ENCODE measurements at places on chromosomes 13 and 19.

DNA sequence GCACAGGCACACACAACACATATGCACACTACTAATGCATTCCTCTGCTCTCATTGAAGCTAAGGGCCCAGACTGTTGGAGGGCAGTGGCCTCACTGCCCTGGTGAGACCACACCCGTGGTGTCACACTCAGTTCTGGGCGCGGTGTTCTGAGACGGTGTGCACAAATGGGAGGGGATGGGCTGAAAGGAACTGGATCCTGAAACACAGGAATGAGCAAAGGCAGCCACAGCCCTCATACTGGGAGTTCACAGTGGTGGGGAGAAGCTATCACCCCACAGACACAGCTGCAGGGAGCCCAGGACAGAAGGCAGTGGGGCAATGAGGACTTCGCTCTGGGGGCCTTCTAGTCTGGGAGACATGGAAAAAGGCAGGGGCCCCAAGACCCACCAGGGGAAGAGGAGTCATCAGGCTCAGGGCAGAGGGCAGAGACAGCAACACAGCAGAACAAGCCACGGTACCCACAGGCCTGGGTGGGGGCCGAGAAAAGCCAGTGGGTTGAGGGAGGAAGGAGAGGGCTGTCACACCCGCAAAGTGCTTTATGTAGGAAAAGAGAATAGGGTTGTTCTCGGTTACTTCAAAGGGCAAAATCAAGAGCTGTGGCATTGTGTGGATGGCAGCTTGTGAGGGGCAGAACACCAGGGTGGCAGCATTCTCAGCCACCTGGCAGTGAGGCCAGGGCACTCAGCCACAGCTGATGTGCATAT, 75.4 kb upstream of the GPR183 start:
- DNase-seq = peak; percentile 45

GRCh38 chr19:1128106-1128505, 24.3 kb downstream of the GPX4 start:
- DNase-seq = peak; percentile 18

- no peak for DNase-seq
Observed at GRCh38 chr19:50889638-50890037, 16.4 kb downstream of the KLK2 start.

DNA sequence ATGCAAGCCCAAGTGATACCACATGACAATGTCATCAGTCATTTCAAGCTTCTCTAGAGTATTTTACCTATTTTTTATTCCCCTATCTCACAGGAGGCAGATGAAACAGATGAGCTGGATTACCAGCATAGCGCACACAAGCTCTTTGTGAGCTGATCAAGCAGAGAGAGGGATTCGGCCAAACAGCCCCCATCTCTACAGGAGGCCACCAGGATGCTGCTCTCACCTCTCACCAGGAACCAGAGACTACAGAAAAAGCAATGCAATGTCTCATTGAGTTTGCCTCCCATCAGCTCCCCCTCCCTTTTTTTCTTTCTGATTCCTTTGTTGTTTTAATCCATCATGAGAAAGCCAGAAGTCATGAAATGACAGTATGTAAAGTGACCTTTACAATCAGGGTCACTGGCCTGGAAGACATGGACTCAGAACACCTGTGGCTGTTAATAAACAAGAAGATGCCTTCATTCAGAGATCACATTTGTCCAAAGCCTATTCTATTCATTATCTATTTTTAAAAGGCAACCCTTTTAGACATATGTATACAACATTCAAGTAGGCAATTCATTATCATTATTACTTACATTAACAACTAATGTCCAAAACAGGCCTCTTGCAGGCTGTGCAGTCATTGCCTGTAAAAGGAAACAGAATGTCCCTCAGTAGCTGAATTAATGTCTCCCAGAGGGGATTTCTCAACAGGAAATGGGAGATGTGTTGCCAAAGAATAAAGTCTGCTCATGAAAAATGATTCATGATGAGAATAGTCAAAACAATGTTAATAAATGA, 656.6 kb downstream of the TBC1D4 start:
- DNase-seq = no peak

GRCh38 chr13:39012608-39013007, 22.0 kb upstream of the STOML3 start:
- DNase-seq = no peak

- DNase-seq = no peak
Observed at GRCh38 chr19:23539499-23539898, 144.2 kb upstream of the ZNF91 start.

DNA sequence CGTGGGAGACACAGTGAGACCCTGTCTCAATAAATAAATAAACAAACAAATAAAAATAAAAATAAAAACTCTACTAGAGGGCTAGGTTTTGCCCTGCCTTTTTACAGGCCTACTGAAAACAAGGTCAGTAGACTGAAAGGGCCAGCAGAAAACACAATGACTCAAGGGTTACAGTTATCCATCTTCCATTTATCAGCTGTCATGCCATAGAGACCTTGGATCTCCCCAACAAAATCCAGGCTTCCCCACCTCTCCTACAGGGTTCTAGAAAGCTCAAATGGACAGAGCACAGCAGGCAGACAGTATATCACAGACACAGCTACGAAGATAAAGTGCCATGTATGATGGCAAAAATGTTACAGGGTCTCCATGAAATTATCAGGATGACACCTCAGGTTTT, 54.4 kb downstream of the FOXO1 start:
- no peak for DNase-seq

DNA sequence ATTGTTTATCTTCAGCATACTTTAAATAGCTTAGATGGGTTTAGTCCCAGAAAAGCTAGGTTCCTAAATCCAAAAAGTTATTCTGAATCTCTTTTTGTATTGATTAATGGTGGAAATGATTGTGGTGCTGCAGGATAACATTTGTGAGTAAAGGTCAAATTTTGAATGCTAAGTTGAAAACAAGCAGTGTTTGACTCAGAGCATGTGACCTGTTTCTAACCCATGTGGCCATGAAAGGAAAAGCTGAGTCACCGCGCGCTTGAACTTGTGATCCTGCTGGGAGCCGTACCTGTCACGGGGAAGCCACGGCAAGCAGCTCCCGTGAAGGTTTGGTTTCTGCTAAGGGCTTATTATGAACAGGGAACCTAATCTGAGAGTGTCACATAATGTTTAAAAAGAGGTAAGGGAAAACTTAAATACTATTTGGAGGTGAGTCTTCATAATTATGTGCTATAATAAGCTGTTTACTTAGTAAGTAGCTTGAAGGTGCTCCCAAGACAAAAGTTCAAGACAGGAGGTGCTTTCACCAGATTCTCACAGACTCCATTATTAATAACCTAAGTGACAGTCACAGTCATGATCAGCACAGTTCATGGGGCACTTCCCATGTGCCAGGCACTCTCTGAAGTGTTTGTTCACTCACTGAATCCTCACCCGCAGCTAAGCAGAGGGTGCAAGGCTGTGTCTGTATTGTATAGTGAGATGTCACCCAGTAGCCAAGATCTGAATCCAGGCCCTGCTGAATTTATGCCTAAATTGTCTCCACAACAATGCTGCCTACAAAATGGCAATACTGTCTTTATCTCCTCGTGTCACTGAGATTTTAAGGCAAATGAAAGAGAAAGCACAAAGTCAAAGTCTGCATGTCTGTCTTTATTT, 286.5 kb downstream of the MYO16 start:
- DNase-seq = peak; percentile 84

GRCh38 chr13:21544515-21544914, 59.5 kb downstream of the MICU2 start:
- DNase-seq = no peak

DNA sequence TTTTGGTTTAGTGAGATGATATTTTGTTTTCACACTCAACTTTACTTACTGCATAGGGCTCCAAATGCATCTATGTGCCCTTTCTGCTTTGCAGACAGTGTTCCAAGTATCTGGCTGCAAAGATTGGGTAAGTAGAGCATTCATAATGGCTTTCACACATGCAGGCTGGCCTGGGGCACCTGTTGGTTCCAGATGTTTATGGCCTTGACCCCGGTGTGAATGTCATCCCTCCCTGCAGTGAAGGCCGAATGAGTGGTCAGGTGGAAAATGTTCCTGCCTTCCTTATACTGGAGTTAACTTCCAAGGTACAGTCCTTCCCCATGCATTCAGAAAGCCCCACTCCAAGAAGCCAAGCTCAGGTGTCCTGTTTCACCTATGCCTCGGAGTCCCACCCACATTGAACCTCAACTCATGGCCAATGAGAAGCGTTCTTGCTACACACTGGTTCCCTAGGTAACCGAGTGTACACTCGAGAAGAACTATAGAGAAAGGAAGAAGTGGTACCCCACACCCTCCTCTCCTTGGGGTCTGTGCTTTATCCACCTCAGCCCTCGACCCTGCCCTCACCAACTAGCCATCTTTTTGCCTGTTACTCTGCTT, 23.0 kb upstream of the ZNF536 start:
- no peak for DNase-seq

- peak; percentile 46 for DNase-seq
Observed at GRCh38 chr19:8571006-8571411, 6.2 kb downstream of the MYO1F start.

DNA sequence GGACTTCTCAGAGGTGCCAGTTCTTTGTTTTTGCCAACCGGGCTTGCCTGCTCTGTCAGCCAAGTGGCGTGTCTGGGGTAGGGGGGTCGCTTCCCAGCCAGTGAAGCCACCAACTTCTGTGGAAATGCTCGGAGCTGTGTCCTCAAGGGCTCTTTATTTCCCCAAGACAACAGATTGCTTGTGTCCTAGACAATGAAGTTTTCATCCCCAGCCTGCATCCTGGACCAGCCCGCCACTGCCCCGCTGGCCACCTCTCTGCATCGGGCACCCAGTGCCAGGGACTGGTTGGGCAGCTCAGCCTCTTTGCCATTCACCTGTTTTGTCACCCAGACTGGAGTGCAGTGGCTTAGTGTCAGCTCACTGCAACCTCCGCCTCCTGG, 3.7 kb downstream of the RAB11B start:
- no peak for DNase-seq

DNA sequence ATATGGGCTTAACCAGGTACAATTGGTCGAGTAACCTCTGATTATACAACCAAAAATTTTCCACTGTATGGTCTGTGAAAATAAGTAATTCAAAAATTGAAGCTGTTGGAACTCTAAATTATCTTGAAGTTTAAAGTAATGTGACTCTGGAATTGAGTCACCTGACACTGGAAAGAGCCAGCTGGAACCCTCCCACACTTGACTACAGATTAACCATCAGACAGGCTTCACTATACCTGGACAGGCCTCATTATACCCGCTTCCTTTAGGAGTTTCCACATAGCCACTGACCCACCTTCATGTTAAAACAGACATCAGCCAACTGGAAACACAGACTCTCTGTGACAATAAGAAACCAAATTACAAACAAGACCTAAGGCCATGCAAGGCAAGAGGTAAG, 1.3 kb downstream of the ZNF433 start:
- DNase-seq = no peak

GRCh38 chr19:19774354-19775033, 41.6 kb upstream of the ZNF14 start:
- DNase-seq = no peak

DNA sequence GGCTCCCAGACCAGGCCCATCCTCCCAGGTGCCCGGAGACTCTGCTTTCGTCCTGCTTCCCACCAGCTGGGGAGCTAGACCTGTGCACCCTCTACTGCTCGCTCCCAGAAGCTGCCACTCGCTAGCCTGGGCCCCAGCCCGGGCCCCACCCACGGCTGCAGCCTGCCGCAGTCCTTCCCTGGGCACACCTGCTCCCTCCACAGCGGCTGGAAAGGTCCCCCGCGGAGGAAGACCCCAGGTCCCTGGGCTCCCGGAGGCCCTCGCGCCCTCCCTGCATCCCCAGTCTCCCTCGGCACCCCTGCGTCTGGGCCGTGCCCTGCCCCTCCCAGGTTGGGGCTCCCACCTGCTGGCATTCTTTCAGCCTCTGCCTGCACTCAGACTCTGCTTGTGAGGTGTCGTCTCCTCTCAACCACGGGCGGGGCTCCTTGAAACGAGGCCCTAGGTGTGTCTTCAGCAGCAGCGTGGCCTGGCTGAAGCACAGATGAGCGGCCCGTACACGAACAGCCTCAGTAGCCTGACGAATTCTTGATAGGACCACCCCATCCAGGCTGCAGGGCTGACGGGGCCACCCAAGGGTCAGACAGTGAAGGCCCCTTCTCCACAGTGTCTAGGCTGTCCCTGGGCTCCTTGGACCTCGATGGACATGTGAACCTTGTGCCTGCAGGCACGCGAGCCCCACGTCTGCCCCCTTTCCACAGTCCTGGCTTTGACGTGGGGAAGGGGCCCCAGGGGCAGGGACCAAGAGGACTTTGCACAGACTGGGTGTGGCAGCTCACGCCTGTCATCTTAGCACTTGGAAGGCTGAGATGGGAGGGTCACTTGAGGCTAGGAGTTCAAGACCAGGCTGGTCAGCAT, 27.9 kb downstream of the DOT1L start:
- DNase-seq = no peak

- peak; percentile 7 for DNase-seq
Observed at GRCh38 chr19:17418710-17419109, 1.1 kb upstream of the MVB12A start.

DNA sequence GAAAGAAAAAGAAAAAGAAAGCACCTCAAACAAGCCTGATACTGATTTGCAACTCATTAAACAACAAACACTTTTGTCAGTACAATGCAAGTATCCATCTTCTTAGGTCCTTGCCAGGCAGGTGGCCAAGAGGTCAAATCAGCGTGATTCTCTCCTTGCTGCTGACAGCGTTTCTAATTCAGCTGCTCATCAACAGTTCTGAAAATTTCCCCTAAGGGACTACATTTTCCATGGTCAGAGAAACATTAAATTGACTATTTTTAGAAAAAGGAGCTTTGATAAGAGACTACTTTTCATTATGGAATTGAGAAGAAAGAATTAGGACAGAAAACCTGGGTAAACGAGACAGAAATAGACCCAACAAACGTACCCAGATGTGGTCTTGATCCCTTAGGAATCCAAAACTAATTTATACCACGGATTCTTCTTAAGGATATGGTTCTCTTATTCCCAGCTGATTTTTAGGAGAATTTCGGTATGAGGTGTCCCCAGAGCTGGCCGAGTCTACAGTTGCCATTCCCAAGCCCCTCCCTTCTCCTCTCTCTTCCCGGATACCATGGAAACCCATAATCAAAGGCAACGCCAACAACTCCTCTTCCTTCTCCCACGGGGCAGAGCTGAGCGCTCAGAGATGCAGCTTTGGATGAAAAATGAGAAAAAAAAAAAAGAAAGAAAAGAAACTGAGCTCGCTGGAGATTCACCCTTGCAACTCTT, 29.5 kb upstream of the CEBPG start:
- no peak for DNase-seq

DNA sequence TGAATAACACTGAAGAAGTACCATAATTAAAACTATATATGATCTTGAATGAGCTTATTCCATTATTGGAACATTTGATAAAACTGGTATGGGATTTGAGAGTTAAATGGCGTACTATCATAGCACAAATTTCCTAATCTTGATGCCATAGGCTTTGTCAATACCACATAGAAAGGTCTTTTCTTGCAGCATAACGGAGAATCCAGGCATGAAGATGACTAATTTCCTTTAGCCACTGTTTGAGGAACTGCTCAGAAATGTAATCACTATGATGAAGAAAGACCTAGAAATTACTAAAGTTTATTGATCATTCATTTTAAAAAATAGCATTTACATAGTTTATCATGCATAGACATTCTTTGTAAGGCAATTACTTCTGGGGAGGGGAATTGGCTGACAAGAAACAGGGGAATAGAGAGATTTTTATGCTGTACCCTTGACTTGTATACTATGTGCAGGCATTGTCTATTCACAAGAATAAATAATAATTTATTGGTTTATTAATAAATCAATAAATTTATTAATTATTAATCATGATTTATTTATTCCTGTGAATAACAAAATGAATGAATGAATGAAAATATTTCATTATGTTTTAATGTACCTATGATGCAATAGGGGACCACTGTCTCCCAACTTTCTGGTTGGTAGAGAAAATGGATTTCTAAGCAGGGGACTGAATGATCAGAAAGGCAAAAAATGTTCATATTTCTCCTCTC, 2676.6 kb downstream of the PCDH9 start:
- DNase-seq = no peak

- DNase-seq = no peak
Observed at GRCh38 chr19:2588081-2588777, 112.3 kb downstream of the GADD45B start.
